ENCODE measurements at places on chromosomes 4 and X.

DNA sequence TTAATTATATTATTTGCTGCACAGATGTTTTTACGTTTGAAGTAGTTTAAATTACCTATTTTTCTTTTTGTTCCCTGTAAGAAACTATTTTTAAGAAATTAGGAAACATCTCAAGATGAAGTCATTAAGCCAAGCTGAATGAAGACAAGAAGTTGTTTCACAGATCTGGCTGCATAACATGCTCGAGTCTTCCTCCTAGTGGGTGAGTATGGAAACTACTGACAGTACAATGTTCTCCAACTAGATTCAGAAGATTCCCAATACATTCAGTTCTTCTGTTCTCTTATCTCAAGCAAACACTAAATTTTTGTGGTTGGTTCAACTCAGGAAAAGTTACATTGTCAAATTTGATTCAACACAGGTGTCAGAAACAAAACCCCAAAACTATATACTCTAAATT, 256.8 kb upstream of the VCX start:
- DNase-seq = no peak

DNA sequence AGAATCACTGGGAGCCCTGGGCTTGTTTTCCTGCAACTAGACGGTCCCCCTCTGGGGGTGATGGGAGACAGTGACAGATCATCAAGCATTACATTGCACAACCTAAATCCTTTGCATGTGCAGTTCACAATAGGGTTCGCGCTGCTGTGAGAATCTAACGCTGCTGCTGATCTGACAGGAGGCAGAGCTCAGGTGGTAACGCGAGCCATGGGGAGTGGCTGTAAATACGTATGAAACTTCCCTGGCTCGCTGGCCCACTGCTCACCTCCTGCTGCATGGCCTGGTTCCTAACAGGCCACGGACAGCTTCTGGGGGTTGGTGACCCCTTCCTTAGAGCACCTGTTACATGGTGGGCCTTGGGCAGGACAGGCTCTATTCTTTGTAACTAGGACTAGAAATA, 10.4 kb downstream of the PAQR3 start:
- DNase-seq = no peak

- no peak for DNase-seq
Observed at GRCh38 chrX:81336455-81337152, 134.7 kb downstream of the SH3BGRL start.

GRCh38 chr4:123577225-123577906, 180.8 kb downstream of the SPRY1 start:
- no peak for DNase-seq

DNA sequence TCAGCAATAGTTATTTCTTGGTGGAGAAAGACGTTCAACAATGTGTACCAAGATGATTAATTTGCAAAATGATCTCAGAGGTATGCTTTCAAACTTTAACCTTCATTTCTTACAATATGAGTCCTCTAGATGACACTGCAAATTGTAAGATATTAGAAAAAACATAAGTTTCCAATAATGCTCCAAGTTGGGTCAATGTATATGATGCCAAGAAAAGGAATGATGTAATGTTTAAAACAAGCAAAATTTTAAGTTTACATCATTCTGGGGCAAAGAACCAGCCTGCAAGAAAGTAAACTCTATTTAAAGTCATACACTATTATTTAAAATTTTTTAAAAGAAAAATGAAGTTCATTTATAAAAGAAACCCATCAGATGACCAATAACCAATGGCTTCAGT, 56.1 kb downstream of the PRSS12 start:
- no peak for DNase-seq

DNA sequence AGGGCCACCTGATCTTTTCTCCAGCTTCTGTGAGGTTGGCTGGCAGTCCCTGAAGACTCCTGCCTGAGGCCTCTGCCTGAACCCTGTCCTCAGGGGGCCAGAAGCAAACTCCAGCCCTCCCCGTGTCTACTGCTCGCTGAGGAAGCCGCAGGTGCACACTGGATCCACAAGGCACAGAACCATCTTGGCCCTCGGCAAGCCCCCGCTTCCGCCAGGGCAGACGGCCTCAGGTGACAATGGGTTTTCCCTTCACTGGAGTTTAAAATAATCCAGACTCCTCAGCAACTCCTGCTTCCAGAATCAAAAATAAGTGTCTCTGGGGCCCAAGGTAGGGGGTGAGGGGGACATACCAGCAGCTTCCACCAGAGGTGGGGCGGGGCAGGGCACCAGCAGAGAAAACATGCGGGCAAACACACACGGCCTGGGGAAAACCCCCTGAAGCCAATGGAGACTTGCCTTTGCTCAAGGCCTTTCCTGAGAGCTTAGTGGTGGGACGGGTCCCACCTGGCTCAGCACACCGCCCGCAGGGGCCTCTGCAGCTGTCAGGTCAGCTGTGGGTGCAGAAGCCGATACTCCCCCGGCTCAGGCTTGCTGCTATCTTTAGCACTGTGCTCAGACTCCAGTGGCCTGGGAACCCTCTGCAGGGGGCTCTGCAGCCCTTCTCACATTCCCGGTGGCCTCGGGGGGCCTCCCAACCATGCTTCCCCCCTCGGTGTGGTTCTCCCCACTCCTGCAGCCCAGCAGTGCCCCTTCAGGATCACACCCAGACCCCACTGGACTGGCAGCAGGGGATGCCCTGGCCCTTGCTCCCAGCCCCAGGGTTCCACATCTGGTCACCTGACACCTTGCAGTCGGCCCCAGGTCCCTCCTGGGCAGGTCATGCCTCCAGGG, 1.9 kb downstream of the MYL5 start:
- DNase-seq = no peak
